ENCODE measurements at places on chromosomes 5 and 9.

DNA sequence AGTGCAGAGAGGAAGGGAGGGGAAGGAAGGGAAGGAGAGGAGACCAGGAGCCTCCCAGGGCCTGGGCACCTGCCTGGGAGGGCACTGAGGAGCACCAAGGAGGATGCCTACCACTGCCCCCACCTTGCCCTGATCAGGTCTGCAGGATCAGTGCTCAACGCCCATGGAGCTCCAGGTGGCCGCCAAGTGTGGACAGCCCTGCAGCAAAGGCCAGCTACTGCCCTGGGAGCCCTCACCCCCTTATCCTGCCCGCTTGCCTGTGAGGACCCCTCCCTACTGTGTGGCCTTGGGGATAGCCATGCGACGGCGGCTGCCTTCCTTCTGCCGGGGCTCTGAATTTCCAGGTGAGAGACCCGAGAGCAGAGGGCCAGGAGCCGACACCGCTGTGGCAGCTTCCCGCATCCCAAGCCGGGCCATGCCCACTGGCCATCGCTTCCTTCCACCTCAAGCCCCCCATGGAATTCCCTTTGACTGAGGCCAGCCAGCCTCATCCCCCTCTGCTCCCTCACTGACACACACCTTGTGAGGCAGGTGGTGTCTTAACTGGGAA lies 12.4 kb downstream of the ADAMTS2 start:
- no peak for DNase-seq

DNA sequence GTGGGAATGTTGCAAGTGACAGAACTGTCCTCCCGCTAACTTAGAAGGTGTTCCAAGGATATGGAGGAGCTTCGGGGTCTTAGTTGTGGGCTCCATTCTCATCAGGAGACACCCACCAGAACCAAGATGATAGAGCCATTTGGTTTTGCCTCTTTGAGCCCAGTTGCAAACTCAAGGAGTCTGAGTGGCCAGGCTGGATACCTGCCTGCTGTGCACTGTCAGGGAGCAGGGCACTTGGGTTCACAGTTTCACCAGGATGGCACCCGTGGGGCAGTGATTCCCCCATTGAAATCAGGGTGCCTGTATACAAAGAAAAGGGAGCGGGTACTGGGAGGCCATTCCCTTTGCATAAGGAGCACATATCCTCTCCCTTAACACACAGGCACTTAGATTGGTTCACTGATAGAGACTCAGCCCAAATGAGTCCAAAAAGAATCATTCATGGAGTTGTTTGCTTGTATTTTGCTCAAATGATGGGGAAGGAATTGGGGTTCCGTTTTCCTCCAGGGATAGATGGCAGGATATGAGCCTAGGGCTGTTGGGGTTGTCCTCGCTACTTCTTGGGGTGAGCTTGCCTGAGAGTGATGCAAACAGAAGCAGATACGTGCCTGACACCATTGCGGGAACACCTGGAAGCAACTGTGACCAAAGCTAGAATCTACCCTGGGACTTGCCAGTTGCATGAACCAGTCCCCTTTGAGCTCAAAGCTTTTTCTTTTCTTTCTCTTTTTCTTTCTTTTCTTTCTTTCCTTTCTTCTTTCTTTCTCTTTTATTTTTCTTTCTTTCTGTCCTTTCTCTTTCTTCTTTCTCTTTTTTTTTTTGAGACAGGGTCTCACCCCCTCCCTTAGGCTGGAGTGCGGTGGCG lies 1.3 kb upstream of the PRR7 start:
- no peak for DNase-seq

DNA sequence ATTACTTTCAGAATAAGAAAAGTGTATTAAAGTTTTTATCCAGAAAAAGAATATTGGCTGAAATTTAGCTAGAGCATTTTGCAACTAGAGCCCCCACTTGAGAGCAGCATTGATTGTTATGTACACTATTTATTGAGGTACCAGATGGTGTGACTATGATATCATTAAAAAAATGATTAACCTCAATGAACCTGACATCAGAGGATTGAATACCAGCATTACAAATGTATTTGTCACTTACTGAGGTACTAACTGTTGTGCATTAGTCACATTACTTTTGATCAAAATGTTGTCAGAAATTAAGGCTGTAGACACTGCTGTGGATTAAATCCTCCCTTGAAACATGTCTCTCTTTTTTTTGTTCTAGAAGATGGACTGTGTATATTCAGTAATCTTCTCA lies 127.8 kb upstream of the DHFR start:
- DNase-seq = no peak

- no peak for DNase-seq
Measured at GRCh38 chr5:15483351-15484097, 16.5 kb upstream of the FBXL7 start.

GRCh38 chr9:22102146-22103053 lies 93.3 kb upstream of the CDKN2B start:
- DNase-seq = no peak

- no peak for DNase-seq
Measured at GRCh38 chr9:83106772-83107171, 43.8 kb upstream of the RASEF start.

GRCh38 chr9:114836769-114837168 lies 30.9 kb upstream of the TNFSF15 start:
- no peak for DNase-seq

DNA sequence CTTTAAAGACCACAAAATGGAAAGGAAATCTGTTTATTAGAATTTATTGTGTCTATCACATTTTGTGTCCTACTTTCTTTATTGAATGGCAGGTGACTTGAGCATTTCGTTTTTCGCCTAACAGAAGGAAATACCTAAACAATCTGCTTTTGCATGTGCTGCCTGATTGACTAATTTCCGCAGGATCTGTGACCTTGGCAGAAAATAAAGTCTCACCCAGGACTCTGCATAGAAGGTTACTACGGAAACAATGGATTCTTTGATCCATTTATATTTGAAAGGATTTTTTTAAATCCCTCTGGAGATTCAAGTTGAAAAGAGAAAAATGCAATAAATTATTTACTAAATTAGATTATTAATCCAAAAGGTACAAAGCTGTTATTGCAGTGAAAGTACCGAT lies 61.0 kb upstream of the CAST start:
- no peak for DNase-seq
